ENCODE measurements at places on chromosomes 1 and 21.

DNA sequence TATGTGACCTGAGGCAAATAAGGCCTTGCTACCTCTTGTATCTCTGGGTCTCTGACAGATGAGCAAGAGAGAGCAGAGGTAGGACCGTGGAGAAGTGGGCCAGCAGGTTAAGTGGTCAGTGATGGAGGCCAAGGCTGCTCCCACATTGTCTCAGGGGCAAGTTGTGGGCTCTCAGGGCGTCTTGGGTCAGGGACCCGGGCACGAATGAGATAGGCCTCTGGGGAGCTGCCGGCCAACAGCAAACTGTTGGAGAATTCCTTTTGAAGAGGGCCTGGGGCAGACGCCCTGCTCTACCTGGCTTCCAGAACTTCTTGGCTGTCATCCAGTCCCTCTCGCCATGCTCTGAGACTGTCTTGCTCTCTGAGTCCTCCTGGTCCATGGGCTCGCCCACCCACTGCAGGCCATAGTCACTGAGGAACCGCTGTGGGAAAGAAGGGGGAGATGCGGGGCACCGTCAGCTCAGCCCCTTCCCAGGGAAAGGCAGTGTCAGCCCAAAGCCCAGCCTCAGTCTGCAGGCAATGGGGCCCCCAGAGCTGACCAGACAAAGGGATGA lies 12.4 kb downstream of the UBXN11 start:
- DNase-seq, result no peak

GRCh38 chr1:246618240-246618808 lies 52.1 kb downstream of the CNST start:
- no peak for DNase-seq

DNA sequence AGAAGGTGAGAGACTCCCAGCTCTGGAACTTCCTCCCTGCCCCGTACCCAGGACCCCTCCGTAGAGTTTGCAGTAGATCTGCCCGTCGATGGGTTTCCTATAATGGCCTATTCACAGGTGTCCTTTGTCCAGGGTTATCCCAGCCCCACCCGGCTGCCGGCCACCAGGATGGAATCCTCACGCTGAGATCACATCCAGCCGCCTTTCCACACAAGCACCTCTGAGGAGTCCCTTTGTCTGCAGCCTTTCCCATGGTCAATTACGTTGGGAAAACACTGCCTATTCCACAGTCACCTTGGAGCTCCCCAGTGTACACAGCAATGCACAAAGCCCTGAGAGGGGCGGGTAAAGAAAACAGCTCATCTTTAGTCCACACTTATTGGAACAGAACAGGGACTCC lies 190.0 kb upstream of the EDN2 start:
- no peak for DNase-seq

DNA sequence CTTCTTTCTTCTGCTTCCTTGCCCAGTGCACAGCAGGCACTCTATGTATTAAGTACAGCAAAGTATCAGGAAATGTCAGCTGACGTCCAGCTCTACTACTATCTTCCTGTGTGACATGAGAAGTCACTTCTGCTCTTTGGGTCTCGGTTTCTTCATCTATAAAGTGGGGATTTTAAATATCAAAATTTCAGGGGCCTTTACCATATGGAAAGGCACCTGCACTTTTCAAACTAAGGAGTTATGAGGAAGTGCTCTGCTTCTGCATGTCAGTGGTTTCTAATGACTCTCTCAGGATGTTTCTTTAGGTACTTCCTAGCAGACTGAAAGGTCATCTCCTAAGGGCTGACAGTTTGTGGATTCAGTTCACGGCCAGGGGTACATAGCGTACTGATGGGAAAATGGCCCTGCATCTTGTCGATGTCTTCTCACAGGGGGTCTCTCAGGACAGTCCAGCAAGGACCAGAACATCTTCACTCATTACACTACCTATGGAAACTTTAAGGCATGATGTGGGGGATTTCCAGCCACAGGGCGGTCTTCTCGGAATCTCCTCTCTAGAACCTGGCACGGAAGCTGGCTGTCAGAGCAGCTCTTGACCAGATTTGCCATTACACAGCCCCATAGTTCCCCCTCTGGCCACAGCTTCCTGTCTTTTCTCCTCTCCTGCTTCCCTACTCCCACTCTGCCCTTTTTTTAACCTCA lies 42.0 kb upstream of the MTF1 start:
- no peak for DNase-seq

- no peak for DNase-seq
Measured at GRCh38 chr1:223298701-223299100, 65.3 kb downstream of the SUSD4 start.

- DNase-seq, result peak; percentile 30
Measured at GRCh38 chr1:218345673-218346390, 696 bp downstream of the TGFB2 start.

DNA sequence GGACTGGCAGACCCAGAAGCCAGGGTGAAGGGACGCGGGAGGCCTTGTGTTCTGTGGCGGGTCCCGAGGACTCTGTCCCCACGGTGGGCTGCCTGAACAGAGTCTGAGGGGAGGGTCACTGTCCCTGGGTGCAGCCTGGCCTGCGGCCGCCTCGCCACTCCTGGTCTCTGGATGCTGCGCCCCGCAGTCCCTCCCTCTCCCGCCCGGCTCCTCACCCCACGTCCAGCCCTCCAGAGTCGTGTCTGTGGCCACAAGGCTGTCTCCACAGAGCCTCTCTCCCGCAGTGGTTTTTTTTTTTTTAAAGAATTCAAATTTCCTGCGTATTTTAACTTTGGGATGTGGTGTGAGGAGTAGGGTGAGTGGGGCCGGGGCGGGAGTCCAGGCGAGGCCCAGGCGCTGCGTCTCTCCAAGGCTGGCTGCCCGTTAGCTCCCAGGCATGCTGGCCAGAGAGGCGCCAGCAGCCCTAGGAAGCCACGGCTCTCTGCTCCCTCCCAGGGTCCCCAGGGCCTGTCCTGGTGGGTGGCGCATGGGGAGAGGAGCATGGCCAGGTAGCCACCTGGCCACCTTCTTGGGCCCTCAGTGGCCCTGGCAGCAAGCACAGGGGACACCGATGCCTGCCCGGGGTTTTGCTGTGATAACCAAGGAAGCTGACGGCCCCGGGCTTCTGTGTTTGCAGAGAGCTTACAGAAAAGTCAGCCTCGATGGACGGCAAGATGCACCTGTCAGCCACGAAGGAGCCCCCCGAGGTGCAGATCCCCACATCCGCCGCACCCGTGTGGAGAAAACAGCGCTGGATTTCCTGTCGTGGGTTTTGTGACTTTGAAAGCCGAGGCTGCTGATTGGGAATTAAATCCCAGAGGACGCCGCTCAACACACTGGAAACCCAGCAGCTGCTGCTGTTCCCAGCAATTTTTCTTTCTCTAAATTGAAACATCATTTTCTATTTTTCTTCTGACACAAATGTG lies 72.8 kb downstream of the MORN1 start:
- DNase-seq, result no peak

DNA sequence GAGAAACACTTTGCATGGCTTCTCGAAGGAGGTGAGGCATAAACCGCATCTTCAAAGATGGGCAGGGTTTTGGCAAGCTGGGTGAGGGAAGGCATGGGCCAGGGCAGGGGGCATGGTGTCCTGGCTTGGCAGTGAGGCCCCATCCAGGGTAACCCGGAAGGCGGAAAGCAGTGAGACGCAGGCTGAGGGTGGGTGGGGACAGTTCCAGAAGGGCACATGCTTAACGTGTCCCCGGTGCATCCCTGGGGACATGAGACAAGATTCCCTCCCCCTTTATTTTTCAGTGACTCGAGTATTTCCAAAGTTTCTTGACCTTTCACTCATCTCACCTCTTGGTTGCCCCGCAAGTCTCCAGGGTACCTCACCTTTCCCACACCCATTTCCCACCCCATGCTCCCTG lies 122.8 kb upstream of the SLC25A33 start:
- DNase-seq, result no peak

DNA sequence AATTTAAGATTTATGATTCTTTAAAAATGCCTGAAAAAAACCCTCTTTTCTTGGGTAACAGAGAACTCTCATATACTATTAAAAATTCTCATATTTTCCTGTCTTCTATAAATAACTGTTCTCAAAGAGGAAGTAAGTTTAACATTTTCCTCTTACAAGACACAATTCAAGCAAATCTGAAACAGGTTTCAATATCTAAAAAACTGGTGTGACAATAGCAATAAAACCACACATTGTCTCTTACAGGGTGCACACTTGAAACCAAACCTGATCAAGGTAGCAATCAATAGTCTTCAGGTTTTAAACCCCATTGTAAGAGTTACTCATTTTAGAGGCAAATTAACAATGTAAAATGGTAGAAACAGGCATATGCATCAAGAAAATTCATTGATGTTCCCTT lies 28.0 kb downstream of the FUBP1 start:
- DNase-seq, result no peak

DNA sequence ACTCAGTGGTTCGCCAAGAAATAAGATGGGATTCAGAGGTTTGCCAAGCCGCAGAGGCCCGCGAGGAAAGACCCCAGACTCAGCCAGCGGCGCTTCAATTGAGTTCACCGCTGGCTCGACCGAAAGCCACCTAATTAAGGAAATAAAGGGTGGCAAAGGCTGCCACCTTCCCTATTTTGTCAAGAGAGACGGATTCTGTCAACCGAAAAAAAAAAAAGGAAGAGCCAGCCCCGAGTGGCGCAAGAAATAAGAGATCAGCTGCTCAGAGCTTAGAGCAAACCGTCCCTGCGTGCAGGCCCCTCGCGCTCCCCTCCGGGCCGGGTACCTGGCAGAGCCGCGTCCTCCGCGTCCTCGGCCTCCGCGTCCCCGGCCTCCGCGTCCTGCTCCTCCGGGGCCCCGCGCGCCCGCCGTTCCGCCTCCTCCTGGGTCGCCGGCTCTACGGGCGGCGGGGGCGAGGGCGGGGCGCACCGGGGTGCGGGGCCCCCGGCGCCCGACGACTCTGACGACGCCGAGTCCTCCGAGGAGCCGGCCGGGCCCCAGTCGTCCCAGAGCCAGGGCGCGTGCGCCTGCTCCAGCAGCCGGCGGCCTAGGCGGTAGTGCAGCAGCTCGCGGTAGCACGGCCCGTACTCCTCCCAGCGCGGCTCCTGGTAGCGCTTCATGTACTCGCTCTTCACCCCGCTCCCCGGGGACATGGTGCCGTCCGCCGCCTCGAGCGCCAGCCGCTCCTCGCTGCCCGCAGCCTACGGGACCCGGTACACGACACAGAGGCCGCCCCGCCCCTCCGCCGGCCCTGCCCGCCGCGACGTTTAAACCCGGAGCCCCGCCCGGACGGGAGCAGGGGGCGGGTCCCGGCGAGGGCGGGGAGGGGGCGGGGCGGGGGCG lies 832 bp downstream of the CCSAP start:
- DNase-seq, result peak; percentile 39

DNA sequence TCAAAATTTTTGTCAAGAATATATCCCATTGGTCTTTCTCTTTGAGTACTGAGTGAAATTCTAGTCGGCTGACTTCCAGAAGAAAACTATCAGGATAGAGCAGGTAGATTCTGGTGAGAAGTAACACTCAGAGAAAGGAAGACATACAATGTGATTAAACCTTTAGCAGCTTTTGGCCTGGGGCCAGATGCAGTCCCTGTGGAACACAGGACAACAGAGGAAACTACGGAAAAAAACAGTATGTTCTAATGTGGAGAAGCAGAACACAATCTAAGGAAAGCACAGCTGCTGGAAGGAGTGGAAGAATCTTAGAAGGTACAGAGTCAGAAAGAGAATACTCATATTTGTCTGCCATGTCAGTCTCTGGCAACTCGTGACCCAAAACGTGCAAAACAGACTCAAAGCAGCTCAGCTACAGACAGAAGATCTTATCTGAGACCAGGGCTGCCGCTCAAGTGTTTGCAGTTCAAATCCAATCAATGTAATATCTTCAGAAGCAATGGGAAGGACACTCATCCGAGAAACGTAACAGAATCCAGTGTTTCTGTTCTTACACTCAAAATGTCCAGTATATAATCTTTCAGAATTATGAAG lies 283.8 kb downstream of the MRPL39 start:
- DNase-seq, result no peak

GRCh38 chr1:182329471-182329870 lies 62.1 kb downstream of the GLUL start:
- no peak for DNase-seq

- no peak for DNase-seq
Measured at GRCh38 chr1:248856176-248856575, 2.7 kb downstream of the ZNF692 start.

- no peak for DNase-seq
Measured at GRCh38 chr1:94660994-94661393, 119.4 kb upstream of the F3 start.

DNA sequence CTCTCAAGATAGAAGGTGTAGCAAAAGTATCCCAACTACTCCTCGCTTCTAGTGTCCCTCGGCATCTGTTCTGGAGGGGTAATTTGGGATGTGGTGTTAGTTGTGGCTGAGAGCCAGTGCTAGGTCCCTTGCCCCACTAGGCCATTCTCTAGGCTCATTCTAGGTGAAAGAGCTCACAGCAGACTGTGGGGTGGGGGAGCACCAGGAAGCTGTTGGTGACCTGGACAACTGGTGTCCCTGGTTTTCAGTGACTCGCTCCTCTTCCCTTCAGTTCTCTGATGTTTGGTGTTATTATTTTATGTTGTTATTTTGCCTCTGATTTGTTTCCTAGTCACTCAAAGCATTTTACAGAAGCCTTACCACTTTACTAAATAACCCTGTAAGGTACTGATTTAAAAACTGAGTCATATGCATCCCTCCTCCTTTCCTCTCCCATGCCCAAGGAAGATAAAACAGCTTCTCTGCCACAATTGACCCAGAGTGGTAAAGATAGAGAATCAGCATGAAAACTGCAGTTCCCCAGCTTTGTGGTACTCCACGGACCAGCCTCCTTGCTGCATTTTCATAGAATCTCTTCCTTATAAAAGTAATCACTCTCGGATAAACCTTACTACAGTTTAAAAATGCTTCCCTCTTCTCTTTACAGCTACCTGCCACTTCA lies 14.1 kb downstream of the DYRK3 start:
- no peak for DNase-seq

- no peak for DNase-seq
Measured at GRCh38 chr1:6358757-6359201, 34.8 kb downstream of the ACOT7 start.

- peak; percentile 90 for DNase-seq
Measured at GRCh38 chr1:61887076-61887867, 145.0 kb downstream of the PATJ start.

DNA sequence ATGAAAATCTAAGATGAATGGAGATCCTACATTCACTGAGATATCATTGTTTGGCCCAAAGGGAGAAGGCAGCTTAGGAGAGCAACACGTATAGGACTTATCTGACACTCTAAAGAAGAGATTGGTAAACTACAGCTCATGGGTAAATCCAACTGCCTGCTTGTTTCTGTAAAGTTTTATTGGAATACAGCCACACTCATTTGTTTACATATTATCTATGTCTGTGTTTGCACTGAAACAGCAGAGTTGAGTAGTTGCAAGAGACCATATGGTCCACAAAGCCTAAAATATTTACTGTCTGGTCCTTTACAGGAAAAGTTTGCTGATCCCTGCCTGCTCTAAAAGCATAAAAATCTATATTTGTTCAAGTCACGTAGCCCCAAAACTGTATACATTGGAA lies 14.3 kb upstream of the LRRC53 start:
- DNase-seq, result no peak

GRCh38 chr1:219283541-219283940 lies 109.9 kb downstream of the LYPLAL1 start:
- no peak for DNase-seq

DNA sequence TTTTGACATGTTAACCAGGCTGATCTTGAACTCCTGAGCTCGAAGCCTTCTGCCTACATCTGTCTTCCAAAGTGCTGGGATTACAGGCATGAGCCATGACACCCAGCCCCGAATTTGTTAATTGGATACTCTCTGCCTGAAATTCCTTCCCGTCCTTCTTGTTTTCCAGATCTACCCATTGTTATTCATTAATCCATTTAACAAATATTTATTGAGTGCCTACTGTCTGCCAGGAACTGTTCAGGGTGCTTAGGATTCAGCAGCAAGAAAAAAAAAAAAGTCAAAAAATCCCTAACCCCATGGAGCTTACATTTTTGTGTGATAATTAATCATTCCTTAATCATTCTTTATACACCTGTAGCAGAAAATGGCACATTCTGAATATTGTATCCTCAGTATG lies 206.8 kb upstream of the FOXD3 start:
- no peak for DNase-seq

All from NCI-H2029 (cell line).